Activated naive CD8-positive, alpha-beta T cell treated with anti-CD3 and anti-CD28 coated beads, Interleukin-2, amount 50 U/mL, for 24 hours (primary cell): ENCODE measurements at places on chromosomes 6 and 20.
A peak's percentile ranks its signal among the peaks of the same experiment; 100 is the strongest.

GRCh38 chr6:108157234-108157980 lies 8.4 kb upstream of the NR2E1 start:
- H3K27ac ChIP-seq, result no peak overlapping the region
- DNase-seq, result no peak
- H3K27me3 ChIP-seq, result peaks cover 82% of the 10 kb centered on the region
- H3K4me1 ChIP-seq, result peaks cover 10% of the 10 kb centered on the region
- no peaks in the 10 kb centered on the region for H3K36me3 ChIP-seq

DNA sequence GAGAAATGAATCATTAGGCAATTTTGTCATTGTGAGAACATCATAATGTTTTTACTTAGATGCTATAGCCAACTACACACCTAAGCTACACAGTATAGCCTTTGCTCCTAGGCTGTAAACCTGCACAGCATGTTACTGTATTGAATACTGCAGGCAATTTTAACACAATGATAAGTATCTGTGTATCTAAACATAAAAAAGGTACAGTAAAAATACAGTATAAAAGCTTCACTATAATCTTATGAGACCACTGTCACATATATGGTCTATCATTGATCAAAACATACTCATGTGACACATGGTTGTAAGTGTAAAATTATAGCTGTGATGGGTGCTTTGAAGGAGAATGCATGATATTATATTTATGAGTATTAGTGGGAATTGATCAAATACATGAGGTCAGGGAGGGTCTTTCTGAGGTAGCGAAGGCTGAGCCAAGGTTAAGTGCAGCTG lies 29.2 kb upstream of the CCN2 start:
- no peaks in the 10 kb centered on the region for H3K36me3 ChIP-seq
- H3K4me1 ChIP-seq, result no peaks in the 10 kb centered on the region
- DNase-seq, result no peak
- H3K27ac ChIP-seq, result no peak overlapping the region
- no peak overlapping the region for H3K4me3 ChIP-seq

GRCh38 chr6:100105919-100106529 lies 112.0 kb upstream of the MCHR2 start:
- no peaks in the 10 kb centered on the region for H3K4me1 ChIP-seq
- no peak overlapping the region for H3K4me3 ChIP-seq
- no peak overlapping the region for H3K27ac ChIP-seq

DNA sequence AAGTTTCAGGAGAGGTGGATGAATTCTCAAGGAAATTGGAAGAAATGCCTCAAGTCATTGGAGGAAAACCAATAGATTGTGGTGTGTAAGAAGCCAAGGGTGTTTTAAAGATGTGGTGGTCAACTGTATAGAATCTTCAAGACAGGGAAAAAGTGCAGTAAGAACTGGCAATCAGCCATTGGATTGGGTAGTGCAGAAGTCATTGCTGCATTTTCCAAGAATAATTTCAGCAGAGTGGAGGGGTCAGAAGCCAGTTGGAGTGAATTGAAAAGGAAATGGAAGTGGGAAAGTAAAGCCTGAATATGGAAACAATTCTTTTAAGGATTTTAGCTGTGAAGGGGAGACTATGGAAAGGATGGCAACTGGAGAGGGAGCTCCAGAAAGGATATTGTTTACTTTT lies 128.2 kb upstream of the TMEM170B start:
- no peaks in the 10 kb centered on the region for H3K27me3 ChIP-seq
- no peak overlapping the region for H3K27ac ChIP-seq
- DNase-seq, result no peak
- H3K4me1 ChIP-seq, result peaks cover 51% of the 10 kb centered on the region

- no peaks in the 10 kb centered on the region for H3K36me3 ChIP-seq
- peaks cover 60% of the 10 kb centered on the region for H3K27me3 ChIP-seq
- no peak overlapping the region for H3K27ac ChIP-seq
Measured at GRCh38 chr6:17103715-17104114, 1.9 kb downstream of the STMND1 start.

DNA sequence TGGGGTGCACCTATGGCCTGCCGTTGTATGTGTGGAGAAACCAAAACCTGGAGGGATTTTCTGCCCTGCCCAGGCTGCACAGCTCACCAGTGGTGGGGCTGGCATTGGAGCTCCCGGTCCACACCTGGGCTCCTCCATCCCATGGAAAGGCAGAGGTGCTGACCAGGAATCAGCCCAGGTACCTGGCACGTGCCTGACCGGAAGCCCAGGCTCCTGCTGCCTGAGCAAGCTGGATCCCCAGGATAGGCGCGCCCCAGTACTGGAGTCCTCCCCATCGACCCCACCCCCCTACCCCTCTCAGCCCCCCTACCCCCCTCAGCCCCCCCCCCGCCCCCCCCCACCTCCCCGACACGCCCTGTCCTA lies 39.9 kb upstream of the HMGA1 start:
- no peaks in the 10 kb centered on the region for H3K27me3 ChIP-seq
- H3K36me3 ChIP-seq, result no peaks in the 10 kb centered on the region
- DNase-seq, result no peak
- peak overlapping the region; percentile 75 for H3K4me3 ChIP-seq
- peaks cover 14% of the 10 kb centered on the region for H3K4me1 ChIP-seq
- H3K27ac ChIP-seq, result no peak overlapping the region

DNA sequence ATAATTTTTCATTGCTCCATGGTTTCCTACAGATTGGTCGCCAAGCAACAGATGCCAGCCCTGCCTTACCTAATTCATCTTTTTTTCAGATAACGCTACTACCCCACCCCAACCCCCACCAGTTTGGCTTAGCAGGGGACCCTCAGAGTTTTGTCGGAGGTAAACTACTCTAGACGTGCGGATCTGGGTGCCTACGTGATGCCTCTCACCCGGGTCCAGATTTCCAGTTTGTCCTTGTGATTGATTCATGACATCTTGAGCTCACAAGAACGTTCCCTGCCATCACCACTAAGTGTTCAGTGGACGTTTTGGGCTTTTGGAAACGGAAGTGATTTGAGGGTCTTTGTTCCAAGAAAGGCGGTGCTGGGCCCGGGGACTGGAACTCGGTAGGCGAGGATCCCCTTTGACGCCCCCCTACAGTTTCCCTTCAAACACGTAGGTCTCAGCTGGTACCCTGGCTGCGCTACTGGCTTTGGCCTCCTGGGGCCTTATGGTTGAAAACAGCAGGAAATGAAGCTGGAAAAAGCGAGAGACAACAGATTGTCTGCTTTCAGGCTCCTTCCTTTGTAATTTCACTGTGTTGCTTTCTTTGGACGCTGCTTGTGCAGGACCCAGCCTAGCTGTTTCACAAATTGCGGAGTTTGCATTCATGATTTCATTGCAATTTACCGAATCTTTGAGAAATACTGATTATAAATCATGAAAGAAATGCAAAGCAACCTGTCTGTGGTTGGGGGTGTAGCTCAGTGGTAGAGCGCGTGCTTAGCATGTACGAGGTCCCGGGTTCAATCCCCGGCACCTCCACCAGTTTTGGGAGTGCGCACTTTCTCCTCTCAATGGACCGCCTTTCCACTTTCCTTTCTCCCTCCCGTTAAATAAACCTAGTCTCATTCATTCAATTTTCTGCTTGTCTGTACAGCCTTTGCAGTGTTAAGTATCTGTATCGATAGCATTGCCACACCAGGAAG lies 81.0 kb downstream of the GPX5 start:
- DNase-seq, result peak; percentile 66
- H3K4me1 ChIP-seq, result peaks cover 10% of the 10 kb centered on the region
- peak overlapping the region; percentile 84 for H3K27ac ChIP-seq
- H3K4me3 ChIP-seq, result peak overlapping the region; percentile 77
- H3K27me3 ChIP-seq, result peaks cover 59% of the 10 kb centered on the region
- H3K36me3 ChIP-seq, result peaks cover 4% of the 10 kb centered on the region

DNA sequence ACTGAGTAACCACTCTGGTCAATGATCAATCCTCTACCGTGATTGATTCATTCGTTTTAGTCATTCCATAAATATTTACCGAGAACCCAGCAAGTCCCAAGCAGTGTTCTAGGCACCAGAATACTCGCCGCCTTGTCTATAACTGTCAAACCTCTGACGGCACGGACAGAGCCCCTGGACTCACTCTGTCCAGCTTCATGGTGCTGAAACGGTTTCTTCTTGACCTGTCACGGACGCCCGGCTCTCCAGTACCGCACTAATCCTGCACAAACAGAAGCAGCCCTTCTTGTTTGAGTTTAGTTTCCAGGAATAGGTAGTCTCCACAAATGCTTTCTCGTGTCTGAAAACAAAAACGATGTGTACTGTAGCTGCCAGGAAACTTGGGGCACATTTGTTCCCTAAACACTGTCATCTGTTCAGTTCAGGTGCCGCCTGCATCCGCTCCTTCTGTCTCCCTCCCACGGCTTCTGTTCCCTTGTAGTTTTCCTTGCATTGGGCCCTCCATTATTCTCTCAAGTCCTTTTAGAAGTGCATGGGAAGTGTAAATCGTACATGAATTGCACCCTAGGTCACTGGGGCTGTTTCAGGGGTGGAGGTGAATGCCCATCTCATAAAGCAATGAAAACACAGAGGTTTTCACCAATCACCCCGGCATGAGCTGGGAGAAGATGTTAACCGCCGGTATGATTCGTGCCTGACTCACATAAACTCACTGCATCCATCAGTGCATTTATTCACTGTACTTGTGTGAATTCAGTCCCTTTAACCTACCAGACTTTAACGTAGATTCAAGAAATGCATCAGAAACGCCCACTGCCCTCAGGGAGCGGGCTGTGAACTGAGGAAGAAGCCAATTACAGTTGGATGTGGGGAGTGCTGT lies 209.3 kb upstream of the CDH4 start:
- no peak for DNase-seq
- H3K4me3 ChIP-seq, result no peak overlapping the region
- H3K36me3 ChIP-seq, result no peaks in the 10 kb centered on the region
- no peaks in the 10 kb centered on the region for H3K27me3 ChIP-seq

GRCh38 chr6:130223508-130223907 lies 757 bp upstream of the SAMD3 start:
- H3K4me3 ChIP-seq, result no peak overlapping the region
- H3K27ac ChIP-seq, result no peak overlapping the region
- no peaks in the 10 kb centered on the region for H3K27me3 ChIP-seq
- peak; percentile 58 for DNase-seq
- peaks cover 40% of the 10 kb centered on the region for H3K4me1 ChIP-seq
- H3K36me3 ChIP-seq, result peaks cover 3% of the 10 kb centered on the region

- DNase-seq, result no peak
- peaks cover 4% of the 10 kb centered on the region for H3K4me1 ChIP-seq
- H3K27ac ChIP-seq, result no peak overlapping the region
- no peaks in the 10 kb centered on the region for H3K27me3 ChIP-seq
- no peak overlapping the region for H3K4me3 ChIP-seq
Measured at GRCh38 chr6:111952274-111952673, 79.0 kb upstream of the FYN start.

- peaks cover 9% of the 10 kb centered on the region for H3K4me1 ChIP-seq
- no peak overlapping the region for H3K4me3 ChIP-seq
- H3K36me3 ChIP-seq, result no peaks in the 10 kb centered on the region
- H3K27me3 ChIP-seq, result peaks cover 2% of the 10 kb centered on the region
- no peak overlapping the region for H3K27ac ChIP-seq
- no peak for DNase-seq
Measured at GRCh38 chr6:45687570-45687969, 309.8 kb upstream of the SUPT3H start.

DNA sequence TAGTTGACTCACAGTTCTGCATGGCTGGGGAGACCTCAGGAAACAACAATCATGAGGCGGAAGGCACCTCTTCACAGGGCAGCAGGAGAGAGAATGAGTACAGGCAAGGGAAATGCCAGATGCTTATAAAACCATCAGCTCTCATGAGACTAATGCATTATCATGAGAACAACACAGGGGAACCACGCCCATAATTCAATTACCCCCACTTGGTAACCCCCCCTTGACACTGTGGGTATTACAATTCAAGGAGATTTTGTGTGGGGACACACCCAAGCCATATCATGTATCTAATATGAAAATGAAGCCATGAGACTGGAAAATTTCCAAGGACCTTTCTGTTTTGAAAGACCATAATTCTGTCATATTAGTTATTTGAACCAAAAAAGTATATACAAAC lies 342.4 kb upstream of the PLCB4 start:
- H3K36me3 ChIP-seq, result no peaks in the 10 kb centered on the region
- no peak overlapping the region for H3K4me3 ChIP-seq
- H3K4me1 ChIP-seq, result no peaks in the 10 kb centered on the region
- no peak overlapping the region for H3K27ac ChIP-seq
- DNase-seq, result no peak

- DNase-seq, result no peak
- H3K4me3 ChIP-seq, result peak overlapping the region; percentile 51
- peaks cover 61% of the 10 kb centered on the region for H3K4me1 ChIP-seq
- H3K27ac ChIP-seq, result peak overlapping the region; percentile 34
Measured at GRCh38 chr6:12014027-12014872, 2.1 kb downstream of the HIVEP1 start.

- peaks cover 3% of the 10 kb centered on the region for H3K36me3 ChIP-seq
- H3K4me3 ChIP-seq, result no peak overlapping the region
- no peak overlapping the region for H3K27ac ChIP-seq
- peaks cover 4% of the 10 kb centered on the region for H3K4me1 ChIP-seq
Measured at GRCh38 chr6:143112084-143112768, 51.5 kb downstream of the AIG1 start.

DNA sequence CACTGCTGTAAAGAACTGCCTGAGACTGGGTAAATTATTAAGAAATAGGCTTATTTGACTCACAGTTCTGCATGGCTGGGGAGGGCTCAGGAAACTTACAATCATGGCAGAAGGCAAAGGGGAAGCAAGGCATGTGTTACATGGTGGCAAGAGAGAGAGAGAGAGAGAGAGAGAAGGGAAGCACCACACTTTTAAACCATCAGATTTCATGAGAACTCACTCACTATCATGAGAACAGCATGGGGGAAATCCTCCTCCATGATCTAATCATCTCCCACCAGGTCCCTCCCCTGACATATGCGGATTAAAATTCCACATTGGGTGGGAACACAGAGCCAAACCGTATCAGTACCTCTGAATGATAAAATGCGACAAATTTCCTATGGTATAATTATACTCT lies 203.9 kb upstream of the MARCKS start:
- H3K4me3 ChIP-seq, result no peak overlapping the region
- no peaks in the 10 kb centered on the region for H3K36me3 ChIP-seq
- peaks cover 11% of the 10 kb centered on the region for H3K27me3 ChIP-seq
- H3K27ac ChIP-seq, result no peak overlapping the region
- no peak for DNase-seq

GRCh38 chr6:36666826-36667591 lies 11.5 kb upstream of the CDKN1A start:
- H3K4me1 ChIP-seq, result peaks cover 17% of the 10 kb centered on the region
- H3K27ac ChIP-seq, result no peak overlapping the region
- no peaks in the 10 kb centered on the region for H3K36me3 ChIP-seq
- H3K27me3 ChIP-seq, result peaks cover 6% of the 10 kb centered on the region
- no peak for DNase-seq

GRCh38 chr6:138726757-138727097 lies 46.8 kb upstream of the CCDC28A start:
- peaks cover 1% of the 10 kb centered on the region for H3K27me3 ChIP-seq
- no peak overlapping the region for H3K4me3 ChIP-seq
- DNase-seq, result no peak
- no peaks in the 10 kb centered on the region for H3K36me3 ChIP-seq

DNA sequence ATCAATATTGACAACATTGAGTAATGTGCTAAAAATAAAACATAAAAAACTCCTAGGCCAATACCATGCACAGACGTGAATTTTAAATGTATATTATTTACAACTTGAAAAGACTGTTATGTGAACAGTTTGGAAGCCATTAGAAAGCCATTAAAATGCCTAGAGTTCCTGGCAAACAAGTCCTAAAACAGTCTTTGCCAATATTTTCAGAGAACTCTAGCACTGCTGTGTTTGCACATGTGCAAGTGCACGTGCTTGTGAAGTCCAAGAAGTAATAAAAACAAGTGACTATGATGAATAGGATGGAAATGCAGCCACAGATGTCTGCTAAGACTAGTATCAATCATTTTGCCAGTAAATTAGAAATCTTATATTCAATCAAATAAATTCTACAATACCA lies 1447.6 kb downstream of the GRIK2 start:
- no peak for DNase-seq
- no peak overlapping the region for H3K27ac ChIP-seq
- no peaks in the 10 kb centered on the region for H3K27me3 ChIP-seq
